ENCODE measurements at places on chromosomes 6 and 20. TPM values are rescaled to one million over a fixed set of nuclear protein-coding genes. Genes with fewer than 3 reads are reported as not detected.

CLVS2 gene
- not detected for total RNA-seq

- DNase-seq: no peak
These were observed 61.0 kb upstream of the NHSL1 start for GRCh38 chr6:138560130-138560860.

GRCh38 chr6:67501755-67502154 is 1133.3 kb upstream of the ADGRB3 start:
- no peak for DNase-seq

HLA-DQB1 gene
- total RNA-seq: not detected

DNA sequence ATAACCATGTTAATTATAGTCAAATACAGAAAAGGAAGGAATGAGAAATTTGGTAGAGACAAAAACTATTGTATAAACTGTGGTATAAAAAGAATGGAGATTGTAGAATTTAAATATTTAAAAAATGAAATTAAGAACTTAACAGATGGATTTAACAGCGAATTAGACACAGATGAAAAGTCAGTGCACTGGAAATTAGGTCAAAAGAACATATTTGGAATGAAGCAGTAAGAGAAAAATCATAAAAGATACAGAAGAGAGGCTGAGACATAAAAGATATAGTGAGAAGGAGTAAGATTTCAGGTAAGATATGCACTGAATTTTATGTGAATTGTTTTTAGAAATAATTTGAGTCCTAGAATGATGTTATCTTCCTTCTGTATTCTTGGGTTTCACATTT is 14.0 kb downstream of the TSPYL4 start:
- DNase-seq: no peak

POU5F1 gene
- total RNA-seq: 0.56 TPM

HUS1B gene
- total RNA-seq: 0.73 TPM

SPDEF gene
- not detected for total RNA-seq

DNA sequence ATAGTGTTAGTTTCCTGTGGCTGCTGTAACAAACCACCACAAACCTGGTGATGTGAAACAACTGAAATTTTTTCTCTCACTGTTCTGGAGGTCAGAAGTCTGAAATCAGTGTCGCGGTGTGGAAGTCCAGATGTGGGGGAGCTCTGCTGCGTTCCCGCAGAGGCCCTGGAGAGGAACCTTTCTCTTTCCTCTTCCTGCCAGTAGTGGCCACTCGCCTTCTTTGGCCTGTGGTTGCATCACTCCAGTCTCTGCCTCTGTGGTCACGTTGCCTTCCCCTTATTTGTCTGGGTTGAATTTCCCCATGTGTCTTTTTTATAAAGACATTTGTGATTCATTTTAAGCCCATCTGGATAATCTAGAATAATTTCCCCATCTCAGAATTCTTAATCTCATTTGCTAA is 295.5 kb upstream of the FLRT3 start:
- DNase-seq: no peak

DNA sequence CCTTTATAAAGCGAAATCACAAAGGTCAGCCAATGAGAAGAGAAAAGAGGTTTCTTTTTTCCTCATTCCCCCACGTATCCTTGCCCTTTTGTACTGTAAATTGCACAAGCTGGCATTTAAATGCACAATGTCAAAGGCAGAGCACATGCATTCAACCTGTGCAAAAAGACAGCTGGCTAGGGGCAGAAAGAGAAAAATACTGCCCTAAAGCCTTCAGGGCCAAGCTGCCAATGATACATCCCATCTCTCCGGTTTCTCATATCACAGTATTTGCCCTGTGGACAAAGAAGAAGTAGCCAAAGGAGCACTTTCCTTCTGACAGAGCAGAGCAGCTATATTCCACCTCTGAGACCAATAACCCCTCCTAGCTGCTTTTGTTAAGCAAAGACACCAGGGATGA is 219.2 kb downstream of the TRDN start:
- DNase-seq: no peak
